H1 (cell line): ENCODE measurements at places on chromosomes 5 and 9. TPM values are rescaled to one million over a fixed set of nuclear protein-coding genes. Genes with fewer than 3 reads are reported as not detected.

DNA sequence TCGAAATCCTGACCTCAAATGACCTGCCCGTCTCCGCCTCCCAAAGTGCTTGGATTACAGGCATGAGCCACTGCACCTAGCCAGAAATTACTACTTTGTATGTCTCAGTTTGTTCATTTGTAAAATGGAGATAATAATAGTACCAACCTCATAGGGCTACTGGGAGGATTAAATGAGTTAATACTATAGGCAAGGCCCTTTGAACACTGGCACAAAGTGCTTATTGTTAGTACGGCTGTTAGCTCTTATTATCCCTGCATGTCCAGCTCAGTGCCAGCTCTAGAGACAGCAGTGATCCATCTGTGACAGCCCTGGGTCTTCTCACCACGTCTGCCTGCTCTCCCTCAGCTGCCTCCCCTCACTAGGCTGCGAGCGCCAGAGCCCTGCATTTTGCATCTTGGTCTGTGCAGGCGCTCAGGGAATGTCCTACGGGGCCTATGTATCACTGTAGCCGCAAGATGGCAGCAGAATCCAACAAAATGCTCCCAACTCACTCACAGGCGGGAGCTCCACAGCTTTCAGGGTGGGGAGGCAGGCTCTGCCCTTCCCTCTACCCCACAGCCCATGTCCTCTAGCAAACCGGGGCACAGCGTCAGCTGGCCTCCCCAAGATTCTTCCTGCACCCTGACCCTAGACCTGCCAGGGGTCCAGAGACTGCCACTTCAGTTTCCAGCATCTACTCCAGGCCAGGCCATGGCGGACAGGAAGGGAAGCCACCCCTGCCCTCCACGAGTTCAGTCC lies 17.7 kb upstream of the AKNA start:
- peak; percentile 82 for DNase-seq

OTULINL gene
- 7.7 and 8.3 TPM in 2 replicates for total RNA-seq

DNA sequence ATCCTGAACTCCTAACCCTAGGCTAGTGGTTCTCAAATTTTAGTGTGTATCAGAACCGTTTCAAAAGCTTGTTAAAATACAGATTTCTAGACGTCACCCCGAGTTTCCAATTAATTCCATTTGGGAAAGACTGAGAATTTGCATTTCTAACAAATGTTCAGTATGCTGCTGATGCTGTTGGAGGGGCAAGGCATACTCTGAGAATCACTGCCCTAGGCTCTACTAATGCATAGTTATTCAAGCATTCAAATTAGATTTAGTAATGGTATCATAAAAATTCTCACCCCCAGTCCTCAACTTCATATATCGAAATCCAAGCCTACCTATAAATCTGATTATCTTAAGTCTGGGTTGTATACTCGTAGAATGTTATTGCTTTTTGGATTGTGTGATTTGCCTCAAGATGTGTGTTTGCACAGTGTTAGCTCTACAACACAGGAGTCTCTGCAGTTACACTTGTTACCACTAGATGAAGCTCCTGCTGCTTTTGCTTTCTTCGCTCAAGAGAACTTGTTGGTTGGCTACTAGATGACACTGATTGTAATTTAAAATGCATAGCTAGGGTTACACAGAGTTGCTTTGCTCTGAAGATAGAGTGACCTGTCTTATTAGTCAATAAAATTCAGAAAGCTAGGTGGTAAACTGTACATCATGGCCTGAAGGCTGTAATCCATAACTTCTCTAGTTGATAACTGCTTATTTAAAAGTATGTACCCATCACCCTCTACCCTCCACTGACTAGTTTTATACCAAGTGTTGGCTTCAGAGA lies 7.5 kb upstream of the ERAP2 start:
- no peak for DNase-seq

DNA sequence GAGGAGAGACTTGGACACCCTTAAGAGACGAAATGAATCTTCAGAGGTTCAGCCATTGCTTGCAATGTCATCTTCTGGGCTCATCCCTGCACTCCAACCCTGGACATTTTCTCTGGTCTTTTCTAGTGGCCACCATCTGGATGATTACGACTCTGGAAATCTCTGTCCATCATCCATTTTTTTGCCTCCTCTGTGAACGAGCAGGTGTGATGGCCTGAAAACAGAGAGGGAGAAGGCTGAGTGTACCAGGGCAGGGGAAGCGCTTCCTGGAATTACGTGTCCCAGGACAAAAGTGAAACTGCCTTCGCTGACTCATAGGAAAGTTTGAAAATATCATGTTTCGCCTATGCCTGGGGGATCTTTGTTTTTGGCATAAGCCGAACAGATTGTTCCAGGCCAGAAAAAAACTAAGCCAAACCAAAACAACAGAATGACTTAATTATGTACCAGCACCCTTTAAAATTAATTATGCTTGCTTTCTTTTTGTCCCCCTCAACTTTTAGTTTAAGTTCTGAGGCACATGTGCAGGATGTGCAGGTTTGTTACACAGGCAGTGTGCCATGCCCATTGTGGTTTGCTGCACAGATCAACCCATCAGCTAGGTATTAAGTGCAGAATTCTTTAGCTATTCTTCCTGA lies 31.9 kb downstream of the ANKRD33B start:
- no peak for DNase-seq

POLR3G gene
- total RNA-seq: 163 and 179 TPM in 2 replicates

GRCh38 chr5:166982226-166982625 lies 1309.2 kb upstream of the WWC1 start:
- no peak for DNase-seq

DNA sequence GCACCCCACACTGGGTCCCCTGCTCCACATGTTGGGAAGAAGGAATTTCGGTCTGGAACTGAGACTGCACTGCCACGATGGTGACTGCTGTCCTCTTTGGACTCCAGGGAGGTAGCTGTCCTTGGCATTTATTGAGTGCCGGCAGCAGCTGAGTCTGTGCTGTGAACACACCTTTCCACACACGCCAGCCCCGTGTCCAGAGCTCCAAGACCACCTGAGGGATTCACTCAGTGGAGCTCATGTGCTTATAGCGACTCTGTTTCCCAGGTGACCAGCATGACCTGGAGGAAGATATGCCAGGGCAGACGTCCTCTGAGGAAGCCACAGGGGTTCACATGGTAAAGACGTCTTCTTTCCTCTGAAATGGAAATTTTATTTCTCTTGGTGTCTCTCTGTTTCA lies 33.2 kb upstream of the FLT4 start:
- DNase-seq: no peak

DNA sequence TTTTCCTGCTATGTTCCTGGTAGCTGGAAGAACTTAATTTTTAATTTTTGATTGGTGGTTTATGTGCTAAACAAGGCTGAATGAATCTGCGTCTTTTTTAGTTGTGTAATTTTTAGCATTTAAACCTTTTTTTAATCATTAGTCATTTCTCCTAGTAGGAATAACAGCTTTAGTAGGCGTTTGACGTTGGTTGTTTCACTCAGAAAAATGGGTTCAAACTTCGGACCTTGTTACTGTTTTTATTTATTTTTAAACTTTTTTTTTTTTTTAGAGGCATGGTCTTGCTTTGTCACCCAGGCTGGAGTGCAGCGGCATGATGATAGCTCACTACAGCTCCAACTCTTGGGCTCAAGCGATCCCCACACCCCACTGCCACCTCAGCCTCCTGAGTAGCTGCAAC lies 12.9 kb downstream of the SFXN1 start:
- DNase-seq: no peak

ZNG1A gene
- total RNA-seq: 43.8 and 46.5 TPM in 2 replicates

RNF183 gene
- not detected in 2 replicates for total RNA-seq

SHLD3 gene
- total RNA-seq: 2.9 and 3.2 TPM in 2 replicates

SAPCD2 gene
- 30.3 and 32.1 TPM in 2 replicates for total RNA-seq

DNA sequence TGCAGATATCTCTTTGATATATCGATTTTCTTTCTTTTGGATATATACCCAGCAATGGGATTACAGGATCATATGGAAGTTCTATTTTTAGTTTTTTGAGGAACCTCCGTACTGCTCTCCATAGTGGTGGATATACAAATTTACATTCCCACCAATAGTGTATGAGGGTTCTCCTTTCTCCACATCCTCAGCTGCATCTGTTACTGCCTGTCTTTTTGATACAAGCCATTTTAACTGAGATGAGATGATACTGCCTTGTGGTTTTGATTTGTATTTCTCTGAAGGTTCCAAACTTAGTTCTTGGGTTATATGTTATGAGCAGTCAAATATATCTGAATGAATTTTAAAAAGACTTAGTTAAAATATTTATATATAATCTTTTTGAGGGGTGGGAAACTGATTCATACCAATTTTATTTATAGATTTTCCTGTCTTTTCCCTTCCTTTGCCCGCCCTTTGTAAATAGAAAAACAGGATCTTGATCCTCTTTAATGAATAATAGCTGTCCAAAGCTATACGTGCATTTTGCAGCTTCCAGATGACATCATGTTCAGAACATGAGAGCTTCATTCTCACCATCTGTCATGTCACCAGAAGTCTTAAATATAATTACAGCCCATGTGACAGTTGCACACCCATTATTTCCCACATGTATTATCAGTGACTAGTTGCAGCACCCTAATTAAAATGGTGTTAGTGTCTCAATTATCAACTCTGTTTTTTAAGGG lies 6.2 kb upstream of the ARHGEF28 start:
- no peak for DNase-seq

GRCh38 chr5:154977409-154977808 lies 36.1 kb upstream of the KIF4B start:
- DNase-seq: no peak

DNA sequence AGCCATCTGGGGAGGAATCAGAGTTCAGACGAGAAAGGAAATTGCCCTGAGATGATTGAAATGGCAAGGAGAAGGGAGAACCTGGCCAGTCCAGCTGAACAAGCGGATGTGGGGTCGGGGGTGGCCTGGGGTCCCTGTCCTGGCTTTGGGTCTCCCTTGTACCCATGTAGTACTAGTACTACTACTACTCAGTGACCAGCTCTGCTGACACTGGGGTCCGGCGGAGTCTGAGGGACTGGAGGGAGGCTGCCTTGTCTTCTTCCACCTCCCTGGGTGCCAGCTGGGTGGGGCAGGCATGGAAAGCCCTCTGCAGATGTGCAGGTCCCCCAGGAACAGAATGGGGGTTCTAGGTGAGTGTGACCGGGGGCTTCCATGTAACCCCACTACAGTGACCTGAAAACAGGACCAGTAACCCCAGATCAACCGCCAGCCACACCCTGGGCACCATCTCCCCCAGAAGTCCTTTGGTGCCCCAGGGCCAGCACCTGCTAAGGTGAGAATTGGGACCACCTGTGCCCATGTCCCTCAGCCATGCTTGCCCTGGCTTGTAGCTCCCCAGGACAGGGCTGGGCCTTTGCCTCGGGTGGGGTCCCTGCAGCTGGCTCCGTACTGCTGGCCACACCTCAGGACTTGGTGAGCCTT lies 89.1 kb upstream of the COL5A1 start:
- DNase-seq: no peak

- no peak for DNase-seq
Measured at GRCh38 chr9:77533671-77534070, 114.5 kb downstream of the GNA14 start.

SLC27A6 gene
- total RNA-seq: 4.0 and 4.5 TPM in 2 replicates

DNA sequence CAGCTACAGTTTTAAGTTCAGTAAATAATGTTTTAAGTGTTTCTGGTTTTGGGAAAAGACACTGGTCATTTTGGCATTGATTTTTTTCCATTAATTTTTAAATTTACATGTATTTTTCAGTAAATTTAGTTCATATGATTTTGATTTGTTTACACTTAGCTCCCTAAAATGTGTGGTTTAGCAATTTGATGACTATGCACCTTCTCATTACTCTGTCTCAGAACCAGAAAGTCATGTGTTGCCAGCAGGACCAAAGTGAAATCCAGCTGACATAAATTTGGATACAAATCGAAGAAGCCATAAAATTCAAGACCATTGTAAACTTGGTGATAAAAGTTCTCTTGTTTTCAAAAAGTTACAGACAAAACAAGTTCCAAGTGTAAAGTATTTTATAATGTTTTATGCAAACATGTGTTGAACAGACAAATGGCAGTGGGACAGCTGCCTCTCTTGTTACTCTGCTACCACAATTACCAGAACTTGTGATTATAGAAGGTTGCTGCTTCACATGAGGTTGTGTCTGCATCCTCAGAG lies 354.8 kb downstream of the NR2F1-AS1 start:
- no peak for DNase-seq

SLC6A7 gene
- 0.07 TPM in 1 of 2 replicates, not detected in the other for total RNA-seq

GRCh38 chr5:12920527-12920926 lies 1016.3 kb upstream of the CTNND2 start:
- DNase-seq: no peak

CYLC2 gene
- total RNA-seq: not detected in 2 replicates

GRCh38 chr9:132810314-132810713 lies 67.8 kb downstream of the AK8 start:
- no peak for DNase-seq

- DNase-seq: no peak
Measured at GRCh38 chr9:120464176-120464886, 115.6 kb downstream of the CDK5RAP2 start.

GRCh38 chr5:96294884-96295202 lies 138.2 kb downstream of the PCSK1 start:
- no peak for DNase-seq

DNA sequence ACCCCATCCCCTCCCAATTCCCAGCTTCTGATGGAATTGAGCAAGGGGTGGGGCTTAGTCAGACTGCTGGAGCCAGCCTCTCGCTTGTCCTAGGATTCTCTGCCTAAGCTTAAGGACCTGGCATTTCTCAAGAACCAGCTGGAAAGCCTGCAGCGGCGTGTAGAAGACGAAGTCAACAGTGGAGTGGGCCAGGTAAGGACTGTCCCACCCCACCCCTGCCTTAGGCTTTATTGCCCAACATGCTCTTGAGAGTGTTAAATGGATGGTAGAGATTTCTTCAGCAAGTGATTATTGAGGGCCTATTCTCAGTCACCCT lies 1.1 kb downstream of the SLC35A4 start:
- no peak for DNase-seq

- peak; percentile 56 for DNase-seq
Measured at GRCh38 chr9:109409773-109410397, 88.2 kb downstream of the PTPN3 start.

GRCh38 chr5:35198075-35198474 lies 32.2 kb downstream of the PRLR start:
- no peak for DNase-seq

SUSD3 gene
- 5.5 and 6.2 TPM in 2 replicates for total RNA-seq

OR1J2 gene
- total RNA-seq: not detected in 2 replicates
